Left ventricle myocardium inferior (tissue), 1 donor: ENCODE measurements at places on chromosomes 7 and 10. TPM values are rescaled to one million over a fixed set of nuclear protein-coding genes. Genes with fewer than 3 reads are reported as not detected.
A peak's percentile ranks its signal among the peaks of the same experiment; 100 is the strongest.

DNA sequence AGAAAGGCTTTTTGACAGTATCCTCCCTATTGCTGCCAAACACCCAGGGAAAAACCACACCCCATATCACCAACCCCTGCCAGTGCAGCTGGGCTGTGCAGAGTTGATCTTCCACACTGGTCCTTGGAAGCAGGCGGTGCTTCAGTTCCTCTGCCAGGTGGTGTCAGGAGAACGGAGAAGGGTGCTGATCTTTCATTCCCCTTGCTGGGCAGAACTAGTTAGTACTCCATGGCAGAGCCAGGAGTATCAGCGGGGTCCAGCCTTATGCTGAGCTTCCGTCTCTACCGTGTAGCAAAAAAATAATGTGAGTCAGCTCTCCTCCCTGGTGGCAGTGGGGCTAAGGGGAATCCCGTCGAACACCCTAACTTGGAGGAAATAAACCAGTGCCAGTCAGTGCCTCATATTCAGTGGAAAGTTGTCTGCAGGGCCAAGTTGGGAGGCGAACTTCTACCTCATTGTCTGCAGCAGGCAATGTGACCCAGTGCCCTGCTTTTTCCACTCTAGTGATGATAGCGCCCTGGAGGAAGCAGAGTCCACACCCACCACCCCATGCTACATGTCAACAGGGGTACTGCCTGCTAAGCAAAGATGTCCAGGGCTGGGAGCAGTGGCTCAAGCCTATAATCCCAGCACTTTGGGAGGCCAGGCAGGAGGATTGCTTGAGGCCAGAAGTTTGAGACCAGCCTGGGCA, 175.4 kb downstream of the AUTS2 start:
- H3K27me3 ChIP-seq, result no peaks in the 10 kb centered on the region
- no peaks in the 10 kb centered on the region for H3K36me3 ChIP-seq
- peaks cover 32% of the 10 kb centered on the region for H3K4me1 ChIP-seq
- no peak for DNase-seq
- H3K27ac ChIP-seq, result no peak overlapping the region
- H3K4me3 ChIP-seq, result no peak overlapping the region

GRCh38 chr7:77244222-77244934, 44.8 kb upstream of the FGL2 start:
- H3K36me3 ChIP-seq, result no peaks in the 10 kb centered on the region
- H3K4me3 ChIP-seq, result peak overlapping the region; percentile 57
- H3K27me3 ChIP-seq, result no peaks in the 10 kb centered on the region
- DNase-seq, result no peak
- peak overlapping the region; percentile 72 for H3K27ac ChIP-seq

The HIBADH gene
- total RNA-seq, result 90.8 TPM

- no peaks in the 10 kb centered on the region for H3K4me1 ChIP-seq
- DNase-seq, result no peak
- no peaks in the 10 kb centered on the region for H3K36me3 ChIP-seq
- H3K27ac ChIP-seq, result no peak overlapping the region
- H3K27me3 ChIP-seq, result peaks cover 66% of the 10 kb centered on the region
These were observed 119.9 kb downstream of the ADCYAP1R1 start for GRCh38 chr7:31171984-31172383.

The SPDYE3 gene
- total RNA-seq, result not detected

GRCh38 chr10:78746155-78746763, 322.5 kb upstream of the ZMIZ1 start:
- H3K27ac ChIP-seq, result peak overlapping the region; percentile 67
- no peak for DNase-seq
- no peaks in the 10 kb centered on the region for H3K27me3 ChIP-seq
- no peak overlapping the region for H3K4me3 ChIP-seq
- H3K4me1 ChIP-seq, result peaks cover 59% of the 10 kb centered on the region
- no peaks in the 10 kb centered on the region for H3K36me3 ChIP-seq

DNA sequence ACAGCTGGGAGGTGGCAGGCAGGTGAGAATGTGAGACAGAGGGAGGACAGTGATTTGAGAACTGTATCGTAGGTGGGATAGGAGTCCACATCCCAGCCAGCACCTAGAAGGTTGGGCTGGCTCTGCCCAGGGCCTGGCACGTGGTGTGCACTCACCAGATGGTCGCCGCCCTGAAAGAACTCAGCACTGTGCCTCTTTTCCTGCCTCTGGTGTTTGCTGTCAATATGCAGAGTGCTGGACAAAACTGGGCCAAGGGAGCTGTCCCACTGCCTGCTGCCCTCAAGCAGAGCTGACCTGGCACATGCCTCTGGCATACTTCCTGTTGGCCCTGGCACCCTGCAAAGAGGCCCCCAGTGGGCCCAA, 36.8 kb downstream of the CHST3 start:
- H3K27ac ChIP-seq, result peak overlapping the region; percentile 89
- no peaks in the 10 kb centered on the region for H3K27me3 ChIP-seq
- peaks cover 5% of the 10 kb centered on the region for H3K36me3 ChIP-seq
- peaks cover 68% of the 10 kb centered on the region for H3K4me1 ChIP-seq
- no peak for DNase-seq

The H2BK1 gene
- total RNA-seq, result not detected

The PDK4 gene
- 325 TPM for total RNA-seq

DNA sequence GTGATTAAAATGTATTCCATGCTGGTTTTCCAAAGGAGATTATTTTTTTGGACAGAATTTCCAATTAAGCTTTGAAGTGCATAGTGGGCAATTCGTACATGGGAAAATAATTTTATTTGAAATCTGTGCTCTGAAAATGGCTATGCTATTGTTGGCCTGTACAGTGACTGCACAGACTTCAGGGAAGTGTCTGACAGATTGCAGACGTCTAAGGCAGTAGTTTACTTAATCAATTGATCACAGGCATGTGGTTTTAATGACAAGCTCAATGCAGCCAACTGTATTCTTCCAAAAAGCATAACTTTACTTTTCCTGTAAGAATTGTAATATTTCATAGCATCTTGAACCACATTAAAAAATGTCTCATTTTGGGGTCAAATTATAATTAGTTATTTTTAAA, 102.0 kb downstream of the SEMA3C start:
- no peak overlapping the region for H3K27ac ChIP-seq
- no peak for DNase-seq
- H3K4me3 ChIP-seq, result no peak overlapping the region
- H3K27me3 ChIP-seq, result no peaks in the 10 kb centered on the region

DNA sequence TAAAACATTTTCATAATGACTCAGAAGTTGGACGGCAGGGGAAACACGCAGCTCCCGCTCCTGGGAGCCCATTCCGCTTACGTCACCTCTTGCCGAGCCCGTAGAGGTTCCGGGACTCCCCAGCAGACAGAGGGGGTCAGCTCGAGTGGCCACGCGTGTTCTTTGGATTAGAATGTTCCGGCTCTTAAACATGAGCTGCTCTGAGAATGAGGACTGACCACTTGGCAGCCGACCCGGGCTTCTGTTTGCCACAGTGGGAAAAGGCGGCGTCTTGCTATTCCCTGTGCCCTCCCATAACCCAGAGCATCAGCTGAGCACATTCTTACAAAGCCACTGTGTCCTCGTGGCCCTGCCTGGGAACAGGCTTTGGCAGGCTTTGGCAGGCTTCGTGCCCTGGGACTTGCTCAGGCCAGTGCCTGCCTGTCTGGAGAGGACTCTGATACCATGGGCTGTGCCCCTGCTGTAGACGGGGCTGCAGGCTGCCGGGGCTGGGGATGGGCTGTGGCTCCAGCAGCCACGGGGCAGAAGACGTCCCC, 40.1 kb downstream of the PFKP start:
- H3K27me3 ChIP-seq, result no peaks in the 10 kb centered on the region
- DNase-seq, result peak; percentile 81
- H3K4me1 ChIP-seq, result peaks cover 73% of the 10 kb centered on the region
- H3K36me3 ChIP-seq, result peaks cover 54% of the 10 kb centered on the region
- peak overlapping the region; percentile 3 for H3K4me3 ChIP-seq

- H3K27ac ChIP-seq, result peak overlapping the region; percentile 42
- no peaks in the 10 kb centered on the region for H3K36me3 ChIP-seq
- DNase-seq, result peak; percentile 60
- peak overlapping the region; percentile 68 for H3K4me3 ChIP-seq
These were observed 38.5 kb downstream of the ZNF777 start for GRCh38 chr7:149422162-149422913.

DNA sequence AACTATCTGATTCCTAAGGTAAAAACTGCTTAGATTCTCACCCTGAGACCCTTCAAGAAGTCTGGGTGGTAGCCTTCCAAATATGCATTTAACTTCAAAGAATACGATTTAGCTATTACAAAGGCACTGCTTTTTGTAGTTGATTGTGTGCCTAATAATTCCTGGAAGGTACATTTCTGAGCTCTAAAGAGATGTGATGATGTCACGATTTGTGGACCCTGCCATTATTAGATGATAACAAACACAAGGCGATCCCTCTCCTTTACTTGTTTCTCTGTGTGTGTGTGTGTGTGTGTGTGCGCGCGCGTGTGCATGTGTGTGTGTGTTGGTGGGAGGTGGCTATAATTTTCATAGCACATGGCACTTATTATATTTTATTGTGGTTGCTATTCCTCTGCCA, 70.9 kb downstream of the TFPI2 start:
- no peaks in the 10 kb centered on the region for H3K36me3 ChIP-seq
- no peak overlapping the region for H3K27ac ChIP-seq
- H3K4me3 ChIP-seq, result no peak overlapping the region
- no peak for DNase-seq
